ENCODE measurements at places on chromosomes 5 and 9.

- DNase-seq: no peak
Measured at GRCh38 chr5:165757791-165758190, 2252.4 kb downstream of the MAT2B start.

- DNase-seq: no peak
Measured at GRCh38 chr5:78626009-78626571, 22.5 kb downstream of the LHFPL2 start.

GRCh38 chr5:91456928-91457680, 74.0 kb upstream of the ARRDC3 start:
- no peak for DNase-seq

DNA sequence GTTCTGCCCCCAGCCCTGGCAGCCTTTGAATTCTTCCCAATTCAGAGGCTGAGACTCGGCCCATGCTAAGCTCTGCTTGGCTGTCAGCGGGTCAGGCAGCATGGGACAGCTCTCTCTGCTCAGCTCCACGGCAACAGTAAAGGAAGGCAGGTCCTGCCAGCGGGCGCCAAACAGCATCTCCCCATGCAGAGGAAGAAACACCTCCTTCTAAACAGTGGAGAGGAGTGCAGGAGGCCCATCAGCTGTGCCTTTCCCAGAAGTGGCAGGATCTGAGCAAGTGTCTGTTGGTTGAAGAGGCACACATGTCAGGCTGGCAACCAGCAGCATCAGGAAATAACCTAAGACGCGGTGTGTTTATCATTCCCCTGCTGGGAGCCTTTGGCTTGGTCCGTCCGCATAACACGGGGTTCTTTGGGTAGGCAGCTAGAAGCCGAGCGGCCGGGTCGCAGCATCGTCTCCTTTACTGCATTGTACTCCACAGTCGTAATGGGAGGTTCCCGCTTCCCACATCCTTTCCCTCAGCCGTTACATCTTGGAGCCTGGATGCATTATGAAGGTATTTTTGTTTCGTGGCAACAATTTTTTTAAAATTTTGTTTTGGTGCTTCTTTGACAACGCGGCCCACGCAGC, 42.7 kb upstream of the NCS1 start:
- no peak for DNase-seq

- no peak for DNase-seq
Measured at GRCh38 chr5:159629158-159629557, 287.1 kb upstream of the ADRA1B start.

DNA sequence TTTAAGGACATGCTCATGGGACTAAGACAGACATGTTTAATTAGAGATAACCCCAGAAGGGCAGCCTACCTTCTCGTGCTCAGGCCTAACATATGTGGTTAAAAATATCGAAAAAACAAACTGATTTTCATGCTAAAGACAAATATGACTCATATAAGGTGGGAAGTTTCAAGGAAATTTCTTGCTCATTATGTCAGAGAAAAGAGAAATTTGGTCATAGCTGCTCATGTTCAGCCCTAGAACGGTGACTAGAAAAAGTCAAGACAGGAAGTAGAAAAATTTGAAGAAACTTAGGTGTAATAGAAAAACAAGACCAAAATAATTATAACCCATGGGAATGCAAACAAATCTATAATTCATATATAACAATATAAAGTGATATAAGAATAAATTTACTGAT, 120.6 kb downstream of the PRDM9 start:
- no peak for DNase-seq

DNA sequence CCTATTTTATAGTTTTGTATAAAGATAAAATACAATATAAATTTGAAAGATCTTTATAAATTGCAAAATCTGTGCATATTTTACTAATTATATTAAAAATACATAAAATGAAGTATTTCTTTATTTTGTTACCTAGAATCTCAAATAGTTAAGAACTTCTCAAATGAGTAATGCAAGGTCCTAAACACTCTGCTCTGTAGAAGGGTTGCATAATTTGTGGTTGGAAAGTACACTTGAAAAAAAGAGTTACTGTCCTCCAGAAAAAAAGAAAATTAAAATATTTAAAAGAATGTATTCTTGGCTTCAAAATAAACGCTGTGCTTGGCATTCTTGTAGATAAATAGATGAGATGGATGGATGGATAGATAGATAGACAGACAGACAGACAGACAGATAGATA, 428.8 kb upstream of the CDH6 start:
- DNase-seq: no peak

GRCh38 chr9:136681945-136682699, 5.1 kb downstream of the AGPAT2 start:
- DNase-seq: peak; percentile 32

GRCh38 chr5:59615272-59615671, 278.3 kb downstream of the PDE4D start:
- no peak for DNase-seq

DNA sequence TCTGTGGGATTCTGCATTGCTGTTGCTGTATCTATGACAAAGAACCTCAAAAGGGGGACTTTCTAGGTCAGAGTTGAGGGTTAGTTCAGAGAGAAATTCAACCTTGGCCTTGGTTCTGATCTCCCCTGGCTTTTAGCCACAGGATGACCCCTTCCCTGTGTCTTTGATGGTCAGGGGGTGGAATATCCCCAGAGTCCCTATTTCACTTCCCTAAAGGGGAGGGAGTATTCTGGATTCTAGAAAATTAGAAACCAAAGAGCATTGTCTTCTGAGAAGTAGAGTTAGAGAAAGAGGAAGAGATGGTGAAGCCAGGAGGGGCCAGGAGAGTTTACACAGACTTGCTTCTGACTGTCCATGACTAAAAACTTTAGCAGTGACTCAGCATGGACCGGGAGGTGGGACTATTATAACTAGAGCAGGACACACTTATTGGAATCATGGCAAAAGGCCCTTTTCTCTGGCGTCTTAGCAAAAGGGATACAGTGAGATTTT, 56.2 kb upstream of the LPAR1 start:
- DNase-seq: no peak

DNA sequence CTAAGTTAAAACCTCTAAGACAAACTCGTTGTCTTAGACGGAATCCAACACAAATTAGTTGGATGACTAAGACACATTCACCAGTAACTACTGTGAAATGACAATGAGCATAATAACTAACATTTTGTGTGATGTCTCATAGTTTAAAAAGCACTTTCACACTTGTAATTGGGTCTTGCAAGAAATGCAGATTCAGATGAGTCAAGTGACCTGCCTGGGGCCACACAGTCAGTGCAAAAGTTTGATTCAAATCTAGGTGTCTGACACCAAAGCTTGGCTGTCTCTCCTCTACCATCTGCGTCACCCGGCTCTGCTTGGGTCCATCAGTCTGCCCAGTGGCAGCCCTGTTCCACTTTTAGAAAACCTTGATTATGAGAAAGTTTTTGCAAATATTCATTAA, 143.7 kb downstream of the TTLL11 start:
- DNase-seq: no peak

GRCh38 chr5:68126886-68127285, 88.7 kb upstream of the PIK3R1 start:
- DNase-seq: no peak

DNA sequence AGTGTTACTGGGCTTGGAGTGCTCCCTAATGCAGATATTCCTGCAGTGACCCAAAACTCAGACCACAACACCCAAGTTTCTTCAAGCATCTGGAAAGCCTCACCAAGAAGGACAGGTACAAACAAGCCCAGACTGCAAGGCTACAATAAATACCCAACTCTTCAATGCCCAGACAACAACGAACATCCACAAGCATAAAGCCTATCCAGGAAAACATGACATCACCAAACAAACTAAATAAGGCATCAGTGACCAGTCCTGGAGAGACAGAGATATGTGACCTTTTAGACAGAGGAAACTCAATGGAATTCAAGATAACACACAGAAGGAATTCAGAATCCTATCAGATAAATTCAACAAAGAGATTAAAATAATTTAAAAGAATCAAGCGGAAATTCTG, 605.6 kb downstream of the PDE4D start:
- no peak for DNase-seq

Measured in right lobe of liver (tissue), 6 donors.